ENCODE measurements at places on chromosomes 3 and 15.
A peak's percentile ranks its signal among the peaks of the same experiment; 100 is the strongest.

DNA sequence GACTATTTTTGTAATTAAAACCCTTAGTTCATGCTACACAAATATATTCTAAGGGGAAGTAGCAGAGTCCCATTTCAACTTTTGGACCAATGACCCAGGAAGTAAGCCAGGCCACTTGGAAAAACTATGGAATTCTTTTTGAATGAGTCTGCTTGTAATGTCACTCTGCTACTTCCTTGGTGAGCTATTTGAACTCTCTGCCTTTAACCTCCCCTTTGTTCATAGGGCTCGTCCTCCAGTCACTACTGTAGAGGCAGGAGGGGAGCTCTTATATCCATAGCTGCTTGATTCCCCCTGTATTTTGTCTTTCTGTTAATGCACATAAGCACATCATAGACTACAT lies 119.6 kb downstream of the UACA start:
- DNase-seq: peak; percentile 68

GRCh38 chr15:62779899-62780298 lies 262.6 kb upstream of the TPM1 start:
- DNase-seq: no peak

DNA sequence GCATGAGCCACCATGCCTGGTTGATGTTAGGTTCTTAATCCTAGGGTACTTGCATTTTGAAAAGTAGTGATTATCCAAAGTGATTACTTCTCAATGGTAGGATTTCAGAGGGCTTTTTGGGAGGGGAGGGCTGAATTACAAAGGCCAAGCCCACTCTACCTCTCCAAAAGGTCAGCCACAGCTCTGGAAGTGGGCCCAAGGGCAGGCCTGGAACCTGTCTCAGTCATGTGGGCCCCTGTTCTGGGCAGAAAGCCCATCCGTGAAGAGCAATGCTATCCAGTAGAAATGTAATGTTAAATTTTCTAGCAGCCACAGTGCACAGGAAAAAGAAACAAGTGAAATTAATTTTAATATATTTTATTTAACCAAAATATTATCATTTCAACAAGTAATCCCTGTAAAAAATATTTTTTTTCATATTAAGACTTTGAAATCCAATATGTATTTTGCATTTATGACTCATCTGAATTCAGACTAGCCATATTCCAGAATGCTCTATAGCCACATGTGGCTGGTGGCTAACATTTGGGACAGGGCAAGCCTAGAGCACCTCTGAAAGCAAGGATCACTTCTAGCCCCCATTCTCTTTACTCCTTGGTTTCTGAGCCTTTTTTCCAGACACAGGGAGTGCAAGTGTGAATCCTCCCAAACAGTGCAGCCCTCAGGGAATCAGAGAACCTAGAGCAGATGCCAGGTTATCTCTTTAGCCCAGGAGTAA lies 16.8 kb downstream of the RFT1 start:
- no peak for DNase-seq

GRCh38 chr3:151395806-151396205 lies 11.3 kb upstream of the P2RY12 start:
- peak; percentile 75 for DNase-seq

DNA sequence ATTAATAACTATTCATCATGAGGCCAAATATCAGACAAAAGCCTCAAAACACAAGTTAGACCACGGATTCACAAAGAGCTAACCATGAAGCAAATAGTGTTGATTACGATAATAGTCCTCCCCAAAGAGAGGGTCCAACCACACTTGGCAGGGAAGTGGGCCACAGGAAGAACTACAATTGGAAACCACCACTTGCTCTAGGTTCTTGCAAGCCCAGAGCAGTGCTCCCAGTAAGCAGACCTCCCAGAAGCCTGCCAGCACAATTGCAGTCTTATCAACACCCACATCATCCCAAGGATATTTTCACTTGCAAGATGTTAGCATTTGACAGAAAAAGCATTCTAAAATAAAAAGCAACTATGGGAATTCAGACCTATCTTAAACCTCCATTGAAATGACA lies 11.3 kb downstream of the SETD2 start:
- DNase-seq: no peak

DNA sequence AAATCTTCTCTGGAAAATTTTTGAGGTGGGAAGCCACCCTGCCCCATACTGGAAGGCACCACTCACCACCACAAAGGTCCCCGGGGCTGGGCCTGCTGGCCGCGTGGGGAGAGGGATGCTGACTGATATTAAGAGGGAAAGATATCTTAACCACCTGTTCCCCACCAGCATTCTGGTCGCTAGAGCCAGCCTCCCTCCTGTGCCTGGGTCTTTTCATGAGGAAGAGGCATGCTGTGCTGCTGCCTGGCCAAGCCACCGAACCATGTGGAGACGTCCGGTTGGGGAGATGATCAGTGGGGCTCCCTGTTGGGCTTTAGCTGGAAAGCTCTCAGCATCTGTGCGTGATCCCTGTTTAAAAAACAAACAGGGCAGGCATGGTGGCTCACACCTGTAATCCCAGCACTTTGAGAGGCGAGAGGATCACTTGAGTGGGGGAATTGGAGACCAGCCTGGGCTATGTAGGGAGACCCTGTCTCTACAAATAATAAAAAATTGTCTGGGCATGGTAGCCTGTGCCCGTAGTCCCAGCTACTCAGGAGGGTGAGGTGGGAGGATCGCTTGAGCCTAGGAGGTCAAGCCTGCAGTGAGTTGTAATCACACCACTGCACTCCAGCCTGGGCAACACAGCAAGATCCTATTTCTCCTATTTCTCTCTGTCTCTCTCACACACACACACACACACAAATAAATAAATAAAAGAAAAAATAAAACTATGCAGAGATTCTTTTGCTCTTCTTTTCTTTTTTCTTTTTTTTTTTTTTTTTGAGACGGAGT lies 1.0 kb downstream of the KLHL18 start:
- no peak for DNase-seq

GRCh38 chr3:127733781-127734180 lies 61.0 kb downstream of the ABTB1 start:
- no peak for DNase-seq

DNA sequence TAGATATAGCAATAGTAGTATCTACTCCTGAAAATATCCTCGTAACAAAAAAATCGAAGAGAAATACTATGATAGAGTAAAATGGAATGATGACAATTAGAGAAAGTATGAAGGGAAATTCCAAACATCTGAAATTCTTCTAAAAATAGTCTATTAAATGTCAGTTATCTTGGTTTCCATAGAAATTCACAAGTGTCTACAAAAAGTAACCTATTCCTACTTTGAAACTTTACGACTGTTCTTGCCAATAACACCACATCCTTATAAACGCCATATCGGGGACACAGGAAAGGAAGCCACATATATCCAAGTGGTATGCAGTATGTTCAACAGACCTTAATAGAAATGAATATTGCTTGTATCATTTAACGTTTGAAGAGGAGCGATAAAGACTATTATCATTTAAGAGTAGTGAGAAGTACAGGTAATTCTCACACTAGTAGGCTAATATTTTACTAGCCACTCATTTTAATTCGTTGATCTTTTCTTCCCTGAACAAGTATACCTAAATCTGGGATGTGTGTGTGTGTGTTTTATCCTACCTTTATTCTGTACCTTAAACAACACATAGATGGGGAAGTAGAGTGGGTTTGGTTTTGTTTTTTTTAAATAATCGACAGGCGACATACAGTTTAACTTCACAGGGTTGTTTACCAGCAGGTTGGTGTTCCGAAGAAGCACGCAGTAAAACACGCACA lies 1.2 kb downstream of the GPR176 start:
- DNase-seq: peak; percentile 89

DNA sequence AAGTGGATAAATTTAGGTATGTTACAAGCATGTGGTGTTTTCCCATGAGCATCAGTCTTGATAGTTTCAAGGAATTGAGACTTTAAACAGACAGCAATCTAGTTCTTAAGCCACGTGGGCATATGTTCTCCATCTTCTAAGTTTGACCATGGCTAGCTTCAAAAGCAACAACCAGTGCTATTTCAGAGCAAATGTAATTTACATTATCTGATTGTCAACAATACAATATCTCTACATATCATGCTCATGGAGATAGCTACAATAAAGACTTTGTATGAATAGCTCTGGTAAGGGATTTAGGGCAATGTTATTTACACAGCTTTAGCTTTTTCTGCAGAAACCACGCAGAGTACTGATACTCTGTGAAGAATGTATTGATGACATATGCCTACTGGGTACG lies 38.8 kb upstream of the PDZRN3 start:
- no peak for DNase-seq

DNA sequence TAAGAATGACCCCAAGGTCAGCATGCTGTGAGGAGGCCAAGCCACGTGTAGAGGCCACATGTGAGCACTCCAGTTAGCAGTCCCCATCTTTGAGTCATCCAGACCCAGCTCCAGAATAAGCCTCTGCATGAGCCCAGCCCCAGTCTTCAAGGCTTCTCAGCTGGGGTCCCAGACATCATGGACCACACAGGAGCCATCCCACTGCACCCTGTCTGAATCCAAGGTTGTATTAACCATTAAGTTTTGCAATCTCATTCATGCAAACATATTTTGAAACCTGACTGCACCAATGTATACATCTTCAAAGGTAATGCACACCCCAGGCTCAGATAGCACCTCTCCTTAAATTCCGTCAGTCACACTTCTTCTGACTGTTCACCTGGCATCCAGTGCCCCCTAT lies 249.1 kb upstream of the CHRNA7 start:
- DNase-seq: no peak

GRCh38 chr3:185914911-185915629 lies 22.7 kb downstream of the TRA2B start:
- DNase-seq: no peak

GRCh38 chr3:38136777-38137614 lies at the start of gene ACAA1:
ACAA1 (minus strand) TSS chr3:38137127; CDS start chr3:38137035, 92 bp downstream.
- DNase-seq: peak; percentile 98

DNA sequence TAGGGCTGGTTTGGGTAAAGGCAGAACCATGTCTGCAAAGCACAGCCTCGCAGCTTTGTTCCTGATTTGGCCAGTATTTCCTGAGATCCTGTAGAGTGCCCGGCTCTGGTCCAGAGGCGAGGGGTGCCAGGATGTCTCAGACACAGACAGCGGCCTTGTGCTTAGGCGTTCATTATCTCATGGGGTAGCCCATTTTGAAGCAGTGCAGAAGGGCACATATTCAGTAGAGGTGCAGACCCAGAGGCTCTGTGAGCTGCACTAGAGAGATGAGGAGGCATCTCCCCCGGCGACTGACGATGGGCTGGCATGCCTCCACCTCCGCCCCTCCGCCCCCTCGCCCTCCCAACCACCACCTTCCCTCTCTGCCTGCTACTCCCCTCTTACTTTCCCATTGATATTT lies 170.3 kb downstream of the CHDH start:
- DNase-seq: no peak

DNA sequence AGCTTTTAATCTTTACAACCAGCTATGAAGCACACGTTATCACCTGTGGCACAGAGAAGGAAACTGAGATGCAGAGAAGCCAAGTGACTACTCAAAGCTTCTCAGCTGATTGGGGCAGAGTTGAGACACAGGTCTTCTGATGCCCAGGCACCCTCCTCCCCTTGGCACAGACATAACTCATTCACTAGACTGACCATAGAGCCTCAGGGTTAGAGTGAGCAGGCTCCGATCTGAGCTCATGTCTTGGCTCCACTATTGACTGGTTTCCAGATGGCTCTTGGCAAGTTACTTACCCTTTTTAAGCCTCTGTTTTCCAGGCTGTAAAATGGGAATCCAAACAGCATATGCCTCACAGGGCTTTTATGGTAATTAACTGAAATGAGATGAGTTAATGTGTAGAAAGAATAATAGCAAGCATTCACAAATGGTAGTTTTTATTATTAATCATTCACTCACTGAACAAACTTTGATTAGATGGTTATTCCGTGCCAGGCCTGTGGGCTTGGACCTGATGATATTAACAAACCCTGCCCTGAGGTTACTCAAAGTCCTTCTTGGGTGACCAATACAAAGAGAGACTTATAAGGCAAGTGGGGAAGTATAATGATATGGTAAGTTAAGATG lies 184.3 kb downstream of the ANXA2 start:
- DNase-seq: no peak

- peak; percentile 11 for DNase-seq
Measured at GRCh38 chr3:174002543-174002942, 605.0 kb downstream of the NLGN1 start.

All from renal cortical epithelial cell (primary cell).